ENCODE measurements at places on chromosomes 7 and 10. TPM values are rescaled to one million over a fixed set of nuclear protein-coding genes. Genes with fewer than 3 reads are reported as not detected.

DNA sequence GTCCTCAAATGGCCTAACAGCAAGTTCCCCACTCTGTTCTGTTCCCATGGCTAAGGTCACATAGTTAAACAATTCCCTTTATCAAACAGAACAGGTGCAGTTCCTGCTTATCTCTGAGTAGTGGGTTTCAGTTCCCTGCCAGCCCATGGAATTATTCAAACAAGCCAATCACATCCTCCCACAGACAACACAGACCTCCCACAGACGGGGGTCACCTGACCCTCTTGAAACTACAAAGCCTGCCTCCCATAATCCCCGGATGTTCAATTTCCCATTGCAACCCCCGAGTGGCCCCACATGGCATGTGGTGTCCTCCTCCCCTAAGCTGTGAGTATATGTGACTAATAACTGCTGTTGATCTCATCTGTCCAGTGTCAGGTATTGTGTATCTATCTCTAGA lies 64.1 kb downstream of the TMEM168 start:
- H3K36me3 ChIP-seq: no peaks in the 10 kb centered on the region
- H3K4me1 ChIP-seq: no peaks in the 10 kb centered on the region
- H3K27ac ChIP-seq: no peak overlapping the region
- DNase-seq: no peak

DNA sequence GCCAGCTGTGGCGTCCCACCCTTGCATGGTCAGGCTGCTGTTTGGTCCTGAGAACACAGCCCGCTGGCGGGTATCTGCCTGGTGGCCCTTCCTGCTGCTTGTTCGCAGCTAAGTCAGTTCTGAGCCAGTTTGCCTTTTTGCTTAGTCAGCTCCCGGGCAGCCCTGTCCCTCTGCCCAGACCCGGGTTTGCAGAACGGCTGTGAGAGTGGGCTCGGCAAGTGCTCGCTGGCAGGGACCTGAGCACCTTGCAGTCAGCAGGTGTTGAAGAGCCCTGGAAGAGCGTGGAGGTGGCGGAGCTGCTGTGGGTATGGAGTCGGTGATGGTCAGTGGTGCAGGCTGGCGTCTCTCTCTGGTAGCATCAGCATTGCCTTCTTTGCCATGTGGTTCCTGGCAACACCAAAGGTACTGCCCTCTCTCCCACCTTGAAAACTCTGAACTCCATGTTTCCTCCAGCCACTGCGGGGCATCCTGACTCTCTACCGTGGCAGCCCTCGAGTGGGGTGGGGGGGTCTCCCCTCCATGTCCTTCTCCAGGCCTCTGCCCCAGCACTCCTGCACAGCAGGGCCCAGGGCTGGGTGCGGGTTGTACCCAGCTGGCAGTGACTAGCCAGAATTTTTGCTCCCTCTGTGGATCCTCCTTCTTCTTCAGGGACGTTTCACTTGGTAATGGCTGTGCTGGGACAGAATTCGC lies 4.6 kb downstream of the INPP5A start:
- DNase-seq: peak; percentile 49
- H3K4me3 ChIP-seq: no peak overlapping the region
- H3K36me3 ChIP-seq: no peaks in the 10 kb centered on the region
- H3K4me1 ChIP-seq: peaks cover 83% of the 10 kb centered on the region

- H3K4me1 ChIP-seq: peaks cover 36% of the 10 kb centered on the region
- no peak for DNase-seq
- H3K4me3 ChIP-seq: no peak overlapping the region
- H3K27ac ChIP-seq: no peak overlapping the region
- H3K27me3 ChIP-seq: no peaks in the 10 kb centered on the region
- no peaks in the 10 kb centered on the region for H3K36me3 ChIP-seq
Observed at GRCh38 chr10:119231654-119232053, 24.3 kb downstream of the GRK5 start.

DNA sequence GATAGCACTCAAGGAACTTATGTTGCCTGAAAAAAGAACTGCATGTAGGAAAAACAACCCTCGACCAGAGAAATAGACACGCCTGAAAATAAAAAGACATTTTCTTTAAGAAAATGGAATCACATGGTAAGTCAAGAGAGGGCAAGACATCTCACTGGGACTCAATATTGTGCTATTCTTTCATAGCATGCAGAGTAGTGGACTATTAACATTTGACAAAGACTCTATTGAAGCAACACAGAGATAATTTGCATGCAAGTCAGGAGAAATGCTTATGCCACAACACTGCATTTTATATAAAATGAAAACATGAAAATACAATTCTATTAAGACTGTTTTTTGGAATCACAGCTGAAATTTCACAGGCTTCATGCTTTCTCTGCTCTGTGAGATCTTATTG lies 77.9 kb upstream of the RHOBTB1 start:
- H3K36me3 ChIP-seq: no peaks in the 10 kb centered on the region
- DNase-seq: no peak
- no peak overlapping the region for H3K27ac ChIP-seq
- H3K4me3 ChIP-seq: no peak overlapping the region
- no peaks in the 10 kb centered on the region for H3K27me3 ChIP-seq

- no peaks in the 10 kb centered on the region for H3K27me3 ChIP-seq
- no peak overlapping the region for H3K27ac ChIP-seq
- peak; percentile 41 for DNase-seq
- H3K4me3 ChIP-seq: no peak overlapping the region
Observed at GRCh38 chr10:62681211-62681940, 123.1 kb upstream of the ADO start.

- H3K4me1 ChIP-seq: no peaks in the 10 kb centered on the region
- H3K4me3 ChIP-seq: no peak overlapping the region
- no peaks in the 10 kb centered on the region for H3K36me3 ChIP-seq
- no peaks in the 10 kb centered on the region for H3K27me3 ChIP-seq
Observed at GRCh38 chr10:49508654-49509053, 30.3 kb downstream of the ERCC6 start.

GRCh38 chr10:43371418-43371817 lies at the start of gene FXYD4:
FXYD4 (plus strand) TSS chr10:43371636; CDS start chr10:43373747, 2,111 bp downstream.
- H3K4me3 ChIP-seq: no peak within 1 kb of the TSS
- no peak within 1 kb of the TSS for H3K27ac ChIP-seq
- H3K27me3 ChIP-seq: no peaks in the 10 kb centered on the region
- peak; percentile 70 for DNase-seq

DNA sequence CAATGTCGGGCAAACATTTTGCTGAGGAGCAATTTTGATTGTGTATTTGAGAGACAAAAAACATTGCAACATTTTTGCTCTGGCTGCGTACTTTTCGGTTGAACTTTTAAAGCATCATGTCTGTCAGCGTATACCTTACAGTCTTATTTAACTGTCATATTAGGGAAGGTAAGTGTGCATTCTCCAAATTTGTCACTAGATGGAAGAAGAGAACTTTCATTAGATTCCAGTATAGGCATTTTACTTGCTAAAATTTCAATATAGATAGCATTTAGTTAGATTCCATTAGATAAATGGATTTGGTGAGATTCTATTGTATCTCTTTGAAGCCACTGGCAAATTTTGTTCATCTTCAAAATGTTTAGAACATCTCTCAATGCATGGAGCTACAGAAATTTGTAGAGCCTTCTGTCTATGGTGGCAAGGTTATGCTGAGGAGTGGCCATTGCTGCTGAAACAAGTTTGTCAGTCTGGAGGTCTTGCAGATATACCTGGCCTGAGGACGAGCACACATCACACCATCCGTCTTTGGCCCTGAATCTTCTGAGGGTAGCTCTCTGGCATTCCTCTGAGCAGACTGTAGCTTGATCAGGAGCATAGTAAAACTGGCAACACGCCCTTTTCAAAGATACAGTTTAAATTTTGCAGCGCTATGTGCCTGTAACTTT lies 437.5 kb upstream of the MBL2 start:
- H3K27me3 ChIP-seq: no peaks in the 10 kb centered on the region
- H3K27ac ChIP-seq: no peak overlapping the region
- H3K4me1 ChIP-seq: no peaks in the 10 kb centered on the region
- DNase-seq: no peak

Gene ZCCHC24
- 19.0 TPM for total RNA-seq

Gene CLDN4
- total RNA-seq: 111 TPM
